ENCODE measurements at places on chromosomes 2 and 18.

- no peak overlapping the region for H3K27ac ChIP-seq
- no peaks in the 10 kb centered on the region for H3K4me1 ChIP-seq
- no peaks in the 10 kb centered on the region for H3K36me3 ChIP-seq
- no peak overlapping the region for H3K4me3 ChIP-seq
Measured at GRCh38 chr2:173654161-173654895, 299.7 kb downstream of the CDCA7 start.

DNA sequence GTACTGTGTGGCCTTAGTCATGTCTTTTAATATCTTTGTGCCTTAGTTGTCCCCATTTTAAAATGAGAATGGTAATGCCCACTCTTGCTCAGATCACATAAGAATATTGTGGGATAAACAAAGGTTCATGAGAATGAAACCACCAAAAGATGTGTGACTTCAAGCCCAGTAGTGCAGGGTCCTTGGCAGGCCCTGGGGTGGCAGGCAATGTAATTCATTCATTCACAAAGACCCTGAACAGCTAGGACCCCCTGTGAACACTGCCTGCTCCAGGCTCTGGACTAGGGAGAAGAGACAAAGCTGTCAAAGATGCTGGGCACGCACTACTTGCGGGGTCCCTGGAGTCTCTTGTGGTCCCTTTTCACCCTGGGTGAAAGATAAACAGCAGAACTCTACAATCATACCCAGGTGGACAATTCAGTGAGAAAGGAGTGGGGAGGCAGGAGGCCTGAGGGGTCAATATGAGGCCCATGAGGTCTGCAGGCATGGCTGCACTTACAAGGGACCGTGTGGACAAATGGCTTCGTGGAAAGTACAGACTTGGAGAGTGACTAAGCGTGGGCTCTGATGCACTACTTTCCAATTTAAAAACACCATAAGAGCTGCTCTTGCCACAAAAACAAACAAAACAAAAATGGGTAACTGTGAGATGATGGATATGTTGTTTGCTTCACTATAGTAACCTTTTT is 136.1 kb downstream of the SMAD7 start:
- H3K4me1 ChIP-seq, result peaks cover 48% of the 10 kb centered on the region
- peaks cover 3% of the 10 kb centered on the region for H3K36me3 ChIP-seq
- no peaks in the 10 kb centered on the region for H3K27me3 ChIP-seq
- peak overlapping the region; percentile 100 for H3K27ac ChIP-seq
- DNase-seq, result no peak

GRCh38 chr2:17538844-17539554 is 1.5 kb upstream of the VSNL1 start:
- peaks cover 3% of the 10 kb centered on the region for H3K4me1 ChIP-seq
- no peak overlapping the region for H3K27ac ChIP-seq
- H3K36me3 ChIP-seq, result peaks cover 4% of the 10 kb centered on the region
- no peak for DNase-seq

DNA sequence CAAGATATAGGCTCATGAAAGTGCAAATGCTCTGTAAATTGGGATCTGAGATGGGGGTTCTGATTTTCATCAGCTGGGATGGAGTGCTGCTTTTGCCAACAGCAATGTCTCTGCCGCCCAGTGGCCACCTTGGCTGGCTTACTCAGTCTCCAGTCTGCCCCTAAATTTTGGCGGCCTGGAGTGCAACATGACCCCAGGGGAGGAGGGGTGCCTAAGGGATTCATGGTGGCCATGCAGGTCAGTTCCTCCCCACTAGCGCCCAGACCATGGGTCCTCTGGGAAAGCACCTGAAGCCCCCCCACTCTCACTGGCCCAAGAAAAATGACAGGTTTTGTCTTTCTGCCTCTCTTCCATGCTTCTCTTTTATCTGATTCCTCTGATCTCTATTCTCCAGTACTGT is 45.0 kb downstream of the SLC4A3 start:
- peaks cover 67% of the 10 kb centered on the region for H3K27me3 ChIP-seq
- H3K4me1 ChIP-seq, result no peaks in the 10 kb centered on the region
- H3K36me3 ChIP-seq, result peaks cover 2% of the 10 kb centered on the region
- DNase-seq, result no peak
- no peak overlapping the region for H3K4me3 ChIP-seq

- peaks cover 4% of the 10 kb centered on the region for H3K4me1 ChIP-seq
- H3K27ac ChIP-seq, result no peak overlapping the region
- no peaks in the 10 kb centered on the region for H3K36me3 ChIP-seq
- no peak for DNase-seq
- no peaks in the 10 kb centered on the region for H3K27me3 ChIP-seq
Measured at GRCh38 chr2:3479430-3480320, 39.7 kb downstream of the ADI1 start.

- H3K4me3 ChIP-seq, result no peak overlapping the region
- H3K36me3 ChIP-seq, result no peaks in the 10 kb centered on the region
- DNase-seq, result no peak
- H3K4me1 ChIP-seq, result no peaks in the 10 kb centered on the region
Measured at GRCh38 chr2:30355306-30355705, 91.7 kb upstream of the LCLAT1 start.

- H3K4me3 ChIP-seq, result no peak overlapping the region
- peaks cover 8% of the 10 kb centered on the region for H3K27me3 ChIP-seq
- H3K36me3 ChIP-seq, result no peaks in the 10 kb centered on the region
- H3K27ac ChIP-seq, result no peak overlapping the region
- H3K4me1 ChIP-seq, result peaks cover 4% of the 10 kb centered on the region
Measured at GRCh38 chr2:144357623-144358373, 162.1 kb downstream of the ZEB2 start.

DNA sequence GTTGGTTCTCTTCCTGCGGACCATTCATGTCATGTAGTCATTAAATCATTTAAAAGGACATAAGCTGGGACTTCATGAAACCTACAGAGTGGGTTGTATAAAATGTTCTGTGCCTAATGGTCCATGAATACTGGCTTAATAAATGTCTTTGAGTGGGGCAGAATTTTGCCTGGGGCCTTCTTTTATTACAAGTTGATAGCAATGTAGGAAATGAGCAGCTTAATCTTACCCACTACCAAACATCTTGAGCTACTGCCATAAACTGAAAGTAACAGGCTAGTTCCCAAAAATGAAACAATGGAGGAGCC is 130.9 kb downstream of the TMEM17 start:
- no peak overlapping the region for H3K27ac ChIP-seq
- DNase-seq, result no peak
- H3K4me1 ChIP-seq, result no peaks in the 10 kb centered on the region
- no peaks in the 10 kb centered on the region for H3K36me3 ChIP-seq
- no peak overlapping the region for H3K4me3 ChIP-seq

DNA sequence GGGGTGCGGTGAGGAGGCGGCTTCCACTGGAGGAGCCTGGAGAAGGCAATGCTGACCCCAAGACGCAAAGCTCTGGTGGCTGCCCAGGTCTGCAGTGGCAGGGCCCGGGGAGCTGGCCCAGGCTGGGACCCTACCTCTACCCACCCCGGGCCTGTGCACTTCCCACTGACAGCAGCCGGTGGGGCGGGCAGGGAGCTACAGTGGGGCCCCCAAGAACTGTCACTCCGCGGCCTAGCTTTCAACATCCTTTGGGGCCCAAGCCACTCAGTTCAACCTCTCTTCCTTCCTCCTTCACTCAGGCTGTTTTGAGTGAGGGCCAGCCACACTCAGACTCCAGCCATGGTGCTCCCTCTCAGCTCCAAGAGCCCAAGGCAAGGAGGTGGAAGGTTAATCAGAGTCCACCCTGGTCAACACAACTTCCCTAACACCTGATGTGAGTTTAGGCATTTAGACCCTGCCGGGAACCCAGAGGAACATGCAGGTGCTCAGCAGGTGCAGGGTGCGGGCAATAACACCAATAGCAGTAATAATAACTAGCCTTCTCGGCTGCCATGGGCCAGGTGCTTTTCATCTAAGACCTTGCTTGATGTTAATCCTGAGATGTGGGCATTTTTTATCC is 93.6 kb downstream of the ZFP36L2 start:
- H3K36me3 ChIP-seq, result no peaks in the 10 kb centered on the region

- H3K27ac ChIP-seq, result no peak overlapping the region
- peaks cover 2% of the 10 kb centered on the region for H3K4me1 ChIP-seq
- peaks cover 29% of the 10 kb centered on the region for H3K27me3 ChIP-seq
- H3K36me3 ChIP-seq, result no peaks in the 10 kb centered on the region
- no peak overlapping the region for H3K4me3 ChIP-seq
Measured at GRCh38 chr2:39696838-39697237, 31.1 kb downstream of the TMEM178A start.

GRCh38 chr18:11119959-11120587 is 29.3 kb downstream of the PIEZO2 start:
- H3K27me3 ChIP-seq, result no peaks in the 10 kb centered on the region
- no peak for DNase-seq
- no peak overlapping the region for H3K4me3 ChIP-seq
- H3K4me1 ChIP-seq, result peaks cover 3% of the 10 kb centered on the region

- peaks cover 14% of the 10 kb centered on the region for H3K27me3 ChIP-seq
- no peak overlapping the region for H3K4me3 ChIP-seq
- H3K4me1 ChIP-seq, result no peaks in the 10 kb centered on the region
Measured at GRCh38 chr2:152292991-152293390, 42.0 kb upstream of the FMNL2 start.

- H3K27me3 ChIP-seq, result no peaks in the 10 kb centered on the region
- no peaks in the 10 kb centered on the region for H3K4me1 ChIP-seq
- no peak overlapping the region for H3K4me3 ChIP-seq
- no peak for DNase-seq
Measured at GRCh38 chr2:183543222-183543621, 419.0 kb downstream of the NUP35 start.
